ENCODE measurements at places on chromosomes 7 and 10.

DNA sequence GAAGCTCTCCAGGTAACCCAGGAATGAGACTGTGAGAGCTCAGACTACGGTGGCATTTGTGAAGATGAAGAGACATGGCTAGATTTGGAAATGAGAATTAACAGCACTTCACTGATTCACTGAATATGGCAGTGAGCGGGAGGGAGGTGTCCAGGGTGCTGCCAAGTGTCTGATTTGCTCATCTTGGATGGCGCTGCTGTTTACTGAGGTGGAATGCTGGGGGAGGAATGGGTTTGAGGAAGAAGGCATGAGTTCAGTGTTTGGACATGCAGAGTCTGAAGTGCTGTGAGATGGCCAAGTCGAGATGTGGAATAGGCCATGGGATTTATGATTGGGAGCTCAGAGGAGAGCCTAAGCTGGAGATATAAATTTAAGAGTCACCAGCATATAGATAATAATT is 437.1 kb upstream of the NPVF start:
- no peak overlapping the region for H3K4me3 ChIP-seq
- no peaks in the 10 kb centered on the region for H3K36me3 ChIP-seq
- no peak for DNase-seq

- H3K27me3 ChIP-seq, result no peaks in the 10 kb centered on the region
- no peaks in the 10 kb centered on the region for H3K4me1 ChIP-seq
- no peak for DNase-seq
- no peak overlapping the region for H3K4me3 ChIP-seq
- no peak overlapping the region for H3K27ac ChIP-seq
- H3K36me3 ChIP-seq, result no peaks in the 10 kb centered on the region
Observed at GRCh38 chr7:14666304-14666703, 236.2 kb downstream of the DGKB start.

GRCh38 chr10:127849921-127850320 is 42.8 kb downstream of the CLRN3 start:
- no peak overlapping the region for H3K27ac ChIP-seq
- no peak overlapping the region for H3K4me3 ChIP-seq
- DNase-seq, result peak; percentile 82
- peaks cover 100% of the 10 kb centered on the region for H3K27me3 ChIP-seq

- H3K4me3 ChIP-seq, result no peak overlapping the region
- no peak for DNase-seq
- H3K27ac ChIP-seq, result no peak overlapping the region
- H3K4me1 ChIP-seq, result peaks cover 32% of the 10 kb centered on the region
- H3K36me3 ChIP-seq, result no peaks in the 10 kb centered on the region
Observed at GRCh38 chr7:113046453-113046852, 40.2 kb downstream of the GPR85 start.

DNA sequence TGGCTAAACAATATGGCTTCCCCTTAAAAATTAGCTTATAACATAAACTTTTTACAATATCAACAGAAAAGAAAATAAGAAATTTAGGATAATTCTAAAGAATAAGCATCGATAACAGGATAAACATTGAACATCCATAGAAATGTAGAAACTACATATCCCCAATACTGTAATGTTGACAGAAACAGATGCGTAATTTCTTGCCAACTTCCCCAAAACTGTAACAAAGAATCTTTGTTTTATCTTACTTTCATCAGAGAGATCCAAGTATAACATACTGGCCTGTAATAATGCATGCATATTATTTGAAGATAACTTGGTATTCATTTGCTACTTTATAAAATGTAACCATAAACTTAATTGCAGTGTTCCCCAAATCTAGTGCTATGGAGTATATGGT is 339.9 kb downstream of the ARL4A start:
- no peak overlapping the region for H3K27ac ChIP-seq
- H3K4me1 ChIP-seq, result peaks cover 22% of the 10 kb centered on the region
- no peak for DNase-seq
- H3K4me3 ChIP-seq, result no peak overlapping the region
- H3K27me3 ChIP-seq, result no peaks in the 10 kb centered on the region

All from neural progenitor cell (in vitro differentiated cells).